Nucleus accumbens (tissue), 56 donors: ENCODE measurements at places on chromosomes 5 and 9.
A peak's percentile ranks its signal among the peaks of the same experiment; 100 is the strongest.

GRCh38 chr5:107340631-107341030 lies 330.1 kb downstream of the EFNA5 start:
- no peak for DNase-seq

DNA sequence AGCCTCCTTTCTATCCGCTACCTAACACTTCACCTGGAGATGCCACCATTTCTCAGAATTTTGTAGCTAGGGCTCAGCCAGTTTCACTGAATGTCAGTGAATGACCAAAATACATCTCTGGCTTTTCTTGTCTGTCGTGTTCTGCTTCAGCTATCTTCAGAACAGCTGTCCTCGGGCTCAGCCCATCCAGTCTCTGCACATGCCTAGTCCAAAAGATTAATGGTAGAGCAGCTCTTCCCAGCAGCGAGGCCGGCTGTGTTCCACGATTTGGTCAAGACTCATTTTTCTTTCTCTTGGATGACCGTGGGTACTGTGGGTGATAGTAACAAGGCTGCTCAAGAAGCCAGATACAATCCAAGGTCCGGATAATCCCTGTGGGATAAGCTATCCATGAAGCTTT lies 342.8 kb downstream of the GABRG2 start:
- no peak for DNase-seq

DNA sequence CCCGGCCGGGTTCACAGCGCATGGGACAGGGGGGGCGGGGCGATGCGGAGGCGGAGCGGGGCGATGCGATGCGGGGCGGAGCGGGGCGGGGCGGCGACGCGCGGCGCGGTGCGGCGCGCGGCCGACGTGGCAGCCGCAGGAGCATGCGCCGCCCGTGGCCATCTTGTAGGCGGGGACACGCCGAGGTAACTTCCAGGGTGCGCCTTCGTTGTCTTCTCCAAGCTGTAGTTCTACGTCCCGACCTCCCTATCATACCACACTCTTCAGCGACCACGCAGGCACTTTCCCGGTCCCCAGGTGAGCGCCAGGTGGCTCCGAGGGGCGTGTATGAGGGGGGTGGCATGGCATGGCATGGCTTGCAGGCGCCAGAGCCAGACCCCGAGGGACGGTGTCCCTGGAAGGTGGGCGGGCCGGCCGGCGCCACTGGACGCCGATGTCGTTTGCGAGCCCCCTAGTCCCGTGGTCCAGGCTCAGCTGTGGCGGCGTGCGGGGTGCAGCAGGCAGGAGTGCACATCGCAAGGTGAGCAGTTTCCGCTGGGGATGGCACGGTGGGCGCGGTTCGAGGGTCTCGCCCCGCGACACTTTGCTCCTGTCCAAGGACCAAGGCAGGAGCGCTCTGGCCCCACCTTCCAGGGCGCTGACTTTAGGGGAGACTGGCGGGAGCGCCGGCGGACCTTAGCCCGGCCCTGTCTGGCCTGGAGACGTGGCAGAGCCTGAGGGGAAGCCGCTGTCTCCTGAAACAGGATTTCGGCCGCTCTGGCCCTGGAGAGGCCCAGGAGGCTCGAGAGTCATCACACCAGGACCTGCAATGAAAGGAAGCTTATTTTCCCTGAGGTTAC lies at the start of gene PRRC1:
TSS of gene PRRC1 (plus strand) at position 161 of the 839 bp plus-strand sequence. CDS start 5,840 bp downstream, outside the sequence.
- DNase-seq = peak; percentile 41

DNA sequence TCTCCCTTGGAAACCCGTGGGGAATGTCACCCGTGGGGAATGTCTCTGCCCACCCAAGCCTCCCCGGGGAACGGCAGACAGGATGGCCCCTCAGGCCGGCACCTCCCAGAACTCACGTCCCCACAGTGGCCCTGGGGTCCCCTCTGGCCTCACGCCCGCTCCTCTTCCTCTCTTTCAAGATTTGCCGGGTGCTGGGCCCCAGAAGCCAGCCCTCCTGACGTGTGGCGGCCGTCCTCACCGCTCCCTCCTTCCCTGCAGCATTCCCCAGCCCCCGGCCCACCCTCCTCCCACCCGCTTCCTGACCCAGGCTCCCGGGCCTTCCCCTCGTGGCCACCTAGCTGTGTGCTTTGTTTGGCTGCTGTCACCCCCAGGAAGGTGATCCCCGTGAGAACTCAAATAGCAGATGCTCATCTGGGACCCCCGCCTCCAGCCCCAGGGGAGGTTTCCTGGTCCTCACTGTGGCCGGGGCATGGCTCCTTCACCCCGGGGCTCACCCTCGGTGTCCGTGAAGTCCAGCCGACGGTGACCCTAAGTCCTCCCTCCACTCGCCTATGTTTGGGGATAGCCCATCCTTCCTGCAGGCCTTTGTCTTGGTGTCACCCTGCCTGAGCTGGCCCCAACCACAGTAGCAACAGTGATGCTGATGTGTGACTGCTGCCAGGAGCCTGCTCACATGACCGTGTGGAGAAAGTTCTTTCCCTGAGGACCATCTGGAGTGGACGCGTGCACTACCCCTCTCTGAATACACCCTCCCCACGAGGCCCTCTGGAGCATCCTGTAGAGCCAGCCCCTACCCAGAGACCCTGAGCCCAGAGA lies 163.3 kb upstream of the IER5L start:
- no peak for DNase-seq

GRCh38 chr9:127451608-127451857 lies 223 bp downstream of the LRSAM1 start:
- DNase-seq = no peak

DNA sequence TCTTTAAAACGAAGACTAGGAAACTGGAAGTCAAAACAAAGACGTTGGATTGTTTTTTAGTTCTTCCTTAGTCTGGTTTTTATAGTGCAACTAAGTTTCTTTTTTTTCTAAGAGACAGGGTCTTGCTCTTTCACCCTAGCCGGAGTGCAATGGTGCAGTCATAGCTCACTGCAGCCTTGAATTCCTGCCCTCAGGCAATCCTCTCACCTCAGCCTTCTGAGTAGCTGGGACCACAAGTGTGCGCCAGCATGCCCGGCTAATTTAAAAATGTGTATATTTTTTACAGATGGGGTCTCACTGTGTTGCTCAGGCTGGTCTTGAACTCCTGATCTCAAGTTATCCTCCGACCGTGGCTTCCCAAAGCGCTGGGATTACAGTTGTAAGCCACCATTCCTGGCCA lies 27.6 kb downstream of the ZFYVE16 start:
- DNase-seq = no peak

DNA sequence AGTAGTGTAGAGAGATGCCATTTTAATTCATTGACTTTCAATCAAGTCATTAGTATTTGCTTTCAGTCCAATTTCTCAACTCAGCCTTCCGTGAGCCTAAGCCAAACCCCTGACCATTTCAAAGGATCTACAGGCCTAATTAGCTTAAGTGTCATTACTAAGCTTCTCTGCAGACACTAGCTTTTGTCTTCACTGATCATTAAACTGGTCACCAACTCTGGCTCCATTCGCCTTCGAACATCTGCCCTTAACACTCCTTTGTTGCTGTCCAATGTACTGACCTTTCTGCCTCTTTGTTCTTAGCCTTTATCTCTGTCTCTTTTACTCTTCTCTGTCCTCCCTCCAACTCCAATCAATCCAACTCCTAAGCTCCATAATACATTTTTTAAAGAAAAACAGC lies 299.3 kb downstream of the DIRAS2 start:
- no peak for DNase-seq

DNA sequence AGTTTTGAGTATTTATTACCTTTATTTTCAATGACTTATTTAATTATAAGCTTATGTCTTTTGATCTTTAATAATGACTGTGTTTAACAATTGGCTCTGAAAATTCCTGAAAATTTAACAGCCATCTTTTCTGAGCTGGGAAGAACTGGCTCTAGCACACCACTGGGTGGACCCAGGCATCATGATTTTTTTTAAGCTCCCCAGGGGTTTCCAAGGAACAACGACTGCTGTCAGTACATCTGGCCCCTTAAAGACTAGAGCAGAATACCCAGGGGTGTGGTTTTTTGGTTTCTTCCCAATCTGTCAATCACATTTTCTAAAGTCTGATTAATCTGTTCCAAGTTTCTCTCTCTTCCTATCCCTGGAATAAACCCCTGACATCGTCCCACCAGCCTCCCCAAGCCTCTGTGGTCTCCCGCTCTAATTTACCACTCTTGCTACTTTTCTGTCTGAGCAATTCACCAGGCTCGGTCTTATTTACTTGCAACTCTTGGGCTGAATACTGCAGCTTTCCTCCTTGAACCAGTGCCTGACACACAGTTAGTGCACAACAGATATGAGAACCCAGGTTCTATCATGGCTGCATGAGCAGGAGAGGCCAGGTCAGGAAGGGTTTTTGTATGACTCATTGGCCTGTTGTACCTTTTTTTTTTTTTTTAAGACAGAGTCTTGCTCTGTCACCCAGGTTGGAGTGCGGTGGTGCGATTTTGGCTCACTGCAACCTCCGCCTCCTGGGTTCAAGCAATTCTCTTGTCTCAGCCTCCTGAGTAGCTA lies 321.9 kb downstream of the ZSWIM6 start:
- no peak for DNase-seq

DNA sequence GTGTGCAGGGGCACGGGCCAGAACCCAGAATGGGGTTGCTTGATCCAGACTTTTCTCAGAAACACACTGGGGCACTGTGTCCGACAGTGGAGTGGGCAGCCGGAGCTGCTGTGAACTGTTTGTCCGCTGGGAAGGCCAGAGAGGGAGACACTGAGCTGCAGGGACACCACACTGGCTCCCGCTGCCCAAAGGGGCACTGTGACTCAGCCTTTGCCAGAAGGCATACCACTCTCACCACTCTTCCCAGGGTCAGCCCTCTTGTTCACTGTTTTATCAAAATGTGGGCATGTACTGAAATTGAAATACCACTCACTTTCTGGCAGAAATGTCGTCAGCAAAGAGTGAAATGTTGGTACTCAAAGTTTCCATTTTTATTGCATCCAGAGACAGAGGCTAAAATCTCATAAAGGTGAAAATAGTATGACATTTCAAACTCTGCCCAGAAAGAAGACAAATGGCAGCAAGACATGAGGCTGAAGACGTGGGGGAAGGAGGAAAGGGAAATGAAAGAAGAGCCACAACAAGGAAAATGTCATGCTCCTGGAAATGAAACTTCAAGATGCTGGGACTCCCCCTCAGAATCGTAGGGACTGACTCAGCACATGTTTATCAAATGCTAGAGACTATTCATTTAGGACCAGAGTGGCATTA lies 4.5 kb upstream of the IL7R start:
- no peak for DNase-seq

DNA sequence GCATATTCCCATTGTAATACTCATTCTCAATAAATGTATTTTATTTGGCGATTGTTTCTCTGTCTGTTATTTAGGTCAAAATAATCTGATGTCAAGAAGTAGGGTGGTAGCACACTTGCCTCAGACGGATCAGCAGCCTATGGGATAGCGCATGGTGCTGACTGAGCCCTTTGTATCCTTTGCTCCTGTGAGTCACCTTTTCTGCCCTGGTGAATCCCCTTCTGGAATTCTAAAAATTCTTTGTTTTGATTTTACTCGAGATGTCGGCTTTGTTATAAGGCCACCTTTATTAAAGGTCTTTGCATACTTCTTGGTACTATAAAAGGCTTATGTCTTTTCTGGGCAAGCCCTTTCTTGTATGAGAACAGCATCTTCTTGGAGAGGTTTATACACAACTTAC lies 1187.8 kb downstream of the CDH9 start:
- no peak for DNase-seq

DNA sequence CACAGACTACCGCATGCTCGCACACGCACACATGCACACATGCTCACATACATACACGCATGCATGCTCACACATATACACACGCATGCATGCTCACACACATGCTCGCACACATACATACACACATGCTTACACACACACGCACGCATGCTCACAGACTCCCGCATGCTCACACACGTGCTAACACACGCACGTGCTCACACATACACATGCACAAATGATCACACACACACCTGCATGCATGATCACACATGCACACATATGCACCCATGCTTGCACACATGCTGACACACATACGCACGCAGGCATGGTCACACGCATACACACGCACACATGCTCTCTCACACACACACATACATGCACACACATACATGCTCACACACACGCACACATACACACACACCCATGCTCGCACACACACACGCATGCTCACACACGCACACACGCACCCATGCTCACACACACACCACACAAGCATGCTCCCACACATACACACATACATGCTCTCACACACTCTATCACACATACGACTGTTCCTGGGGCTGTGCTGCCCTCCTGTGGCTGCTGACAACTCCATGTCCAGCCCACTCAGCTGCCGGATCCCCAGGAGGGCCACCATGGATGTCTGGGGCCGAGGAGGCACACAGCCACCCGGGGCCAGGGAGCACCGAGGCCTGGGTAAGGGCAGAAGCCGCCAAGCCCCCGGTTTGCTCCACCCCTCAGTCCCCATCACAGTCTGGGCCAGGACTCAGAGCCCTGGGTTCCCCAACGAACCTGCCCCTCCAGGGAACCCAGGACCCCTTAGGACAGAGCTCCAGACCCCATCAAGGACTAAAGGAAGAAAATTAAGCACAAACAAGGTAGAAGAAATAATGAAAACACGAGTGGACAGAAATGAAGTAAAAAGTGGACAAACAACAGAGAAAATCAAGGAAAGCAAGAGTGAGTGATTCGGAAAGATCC lies 31.4 kb upstream of the EGFL7 start:
- peak; percentile 65 for DNase-seq

GRCh38 chr9:6733831-6734230 lies 23.9 kb upstream of the KDM4C start:
- no peak for DNase-seq

DNA sequence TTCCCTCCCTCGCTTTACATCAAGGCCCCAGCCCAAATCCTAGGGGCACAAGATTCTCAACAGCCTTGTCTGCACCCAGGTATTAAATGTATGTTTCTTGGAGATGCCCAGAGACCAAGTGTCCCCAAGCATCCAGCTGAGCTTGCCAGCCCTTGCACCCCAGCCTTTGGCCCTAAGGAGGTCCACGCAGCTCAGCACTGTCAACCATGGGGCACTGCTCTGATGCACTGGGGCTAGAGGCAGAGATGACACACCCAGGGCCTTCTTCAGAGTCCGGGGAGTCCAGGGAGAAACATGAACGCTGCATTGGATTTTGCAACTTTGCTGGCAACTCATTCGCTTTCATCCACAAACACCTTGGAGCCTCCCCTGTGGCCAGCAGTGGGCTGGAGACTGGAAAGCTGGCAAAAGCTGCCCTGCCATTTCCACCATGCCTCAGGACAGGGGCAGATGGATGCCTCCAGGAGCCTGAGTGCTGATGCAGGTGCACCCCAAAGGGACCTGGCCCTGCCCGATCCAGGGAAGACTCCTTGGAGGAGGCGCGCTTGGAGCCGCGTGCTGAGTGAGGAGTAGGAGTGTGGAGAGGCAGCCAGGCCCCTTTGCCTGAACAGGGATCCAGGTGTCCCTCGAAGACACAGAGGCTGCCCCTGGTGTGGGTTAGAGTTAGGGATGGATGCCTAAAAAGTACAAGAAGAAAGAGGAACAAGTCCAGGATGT lies 19.3 kb downstream of the PAEP start:
- DNase-seq = no peak

DNA sequence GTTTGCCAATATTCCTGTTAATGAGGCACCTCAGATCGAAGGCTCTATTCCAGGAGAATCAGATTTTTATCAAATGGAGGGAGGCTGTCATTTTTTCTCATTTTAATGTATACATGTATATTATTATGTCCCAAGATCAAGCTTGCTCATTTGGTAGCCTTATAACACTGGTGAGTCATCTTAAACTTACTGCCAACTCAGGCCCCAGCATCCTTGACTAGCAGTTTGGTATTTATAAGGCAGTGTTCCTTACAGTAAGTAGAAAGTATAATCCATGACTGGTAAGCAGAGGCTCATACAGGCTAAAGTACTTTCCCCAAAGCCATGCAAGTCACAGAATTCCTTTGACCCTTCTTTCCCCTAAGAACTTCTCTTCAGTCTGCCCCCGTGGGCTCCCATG lies 90.7 kb upstream of the NR3C1 start:
- no peak for DNase-seq
